ENCODE measurements at places on chromosomes 3 and 15. TPM values are rescaled to one million over a fixed set of nuclear protein-coding genes. Genes with fewer than 3 reads are reported as not detected.

- DNase-seq: no peak
Observed at GRCh38 chr3:185153171-185153771, 411 bp upstream of the C3orf70 start.

DNA sequence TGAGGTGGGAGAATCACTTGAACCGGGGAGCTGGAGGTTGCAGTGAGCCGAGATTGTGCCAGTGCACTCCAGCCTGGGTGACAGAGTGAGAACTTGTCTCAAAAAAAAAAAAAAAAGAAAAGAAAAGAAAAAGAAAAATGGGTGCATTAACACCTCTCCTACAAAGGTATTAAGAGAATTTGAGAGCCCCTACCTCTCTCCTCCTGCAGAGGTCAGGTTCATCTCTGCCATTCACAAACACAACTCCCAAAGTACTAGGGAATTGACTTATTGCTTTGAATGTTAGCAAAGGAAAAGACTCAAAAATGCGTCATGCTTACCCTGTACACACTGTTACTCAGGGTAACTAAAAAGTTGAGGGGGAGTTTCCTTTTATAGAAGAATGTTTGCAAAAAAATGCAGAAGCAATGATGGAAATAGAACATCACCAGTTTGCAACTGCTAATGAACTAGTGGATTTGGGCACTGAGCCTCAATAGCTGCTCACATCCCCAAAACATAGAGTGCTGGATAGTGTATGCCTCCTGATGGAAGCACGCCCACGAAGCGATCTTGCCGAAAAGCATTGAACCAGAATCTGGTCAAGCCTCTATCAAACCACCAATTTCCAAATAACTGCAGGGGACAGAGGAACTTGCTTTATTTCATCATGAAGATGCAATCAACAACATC is 15.5 kb upstream of the LYZL4 start:
- no peak for DNase-seq

DNA sequence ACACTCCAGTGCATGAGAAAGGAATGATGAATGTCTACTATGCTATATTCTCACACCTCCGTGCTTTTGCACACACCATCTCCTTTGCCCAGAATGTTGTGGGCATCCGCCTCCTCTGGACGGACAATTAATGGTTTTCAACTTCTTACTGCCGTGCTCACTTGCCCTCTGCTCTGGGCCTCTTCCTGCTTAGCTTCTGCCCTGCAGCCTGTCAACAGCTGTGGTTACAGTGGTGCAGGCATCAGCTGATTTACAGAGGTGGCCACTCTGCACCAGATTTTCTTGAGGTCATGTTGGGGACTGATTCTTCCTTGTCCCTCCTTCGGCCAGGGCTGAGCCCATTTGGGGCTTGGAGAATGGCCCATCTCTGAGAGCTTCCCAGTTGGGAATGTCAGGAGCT is 56.5 kb upstream of the TMEM115 start:
- no peak for DNase-seq

DNA sequence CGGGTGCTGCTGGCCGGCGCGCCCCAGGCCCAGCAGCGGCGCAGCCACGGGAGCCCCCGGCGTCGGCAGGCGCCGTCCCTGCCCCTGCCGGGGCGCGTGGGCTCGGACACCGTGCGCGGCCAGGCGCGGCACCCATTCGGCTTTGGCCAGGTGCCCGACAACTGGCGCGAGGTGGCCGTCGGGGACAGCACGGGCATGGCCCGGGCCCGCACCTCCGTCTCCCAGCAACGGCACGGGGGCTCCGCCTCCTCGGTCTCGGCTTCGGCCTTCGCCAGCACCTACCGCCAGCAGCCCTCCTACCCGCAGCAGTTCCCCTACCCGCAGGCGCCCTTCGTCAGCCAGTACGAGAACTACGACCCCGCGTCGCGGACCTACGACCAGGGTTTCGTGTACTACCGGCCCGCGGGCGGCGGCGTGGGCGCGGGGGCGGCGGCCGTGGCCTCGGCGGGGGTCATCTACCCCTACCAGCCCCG is 777 bp downstream of the LOXL1 start:
- DNase-seq: peak; percentile 20

GRCh38 chr3:171695426-171695825 is 114.9 kb downstream of the PLD1 start:
- DNase-seq: no peak

- DNase-seq: no peak
Observed at GRCh38 chr3:12396471-12396870, 87.8 kb upstream of the TSEN2 start.

DNA sequence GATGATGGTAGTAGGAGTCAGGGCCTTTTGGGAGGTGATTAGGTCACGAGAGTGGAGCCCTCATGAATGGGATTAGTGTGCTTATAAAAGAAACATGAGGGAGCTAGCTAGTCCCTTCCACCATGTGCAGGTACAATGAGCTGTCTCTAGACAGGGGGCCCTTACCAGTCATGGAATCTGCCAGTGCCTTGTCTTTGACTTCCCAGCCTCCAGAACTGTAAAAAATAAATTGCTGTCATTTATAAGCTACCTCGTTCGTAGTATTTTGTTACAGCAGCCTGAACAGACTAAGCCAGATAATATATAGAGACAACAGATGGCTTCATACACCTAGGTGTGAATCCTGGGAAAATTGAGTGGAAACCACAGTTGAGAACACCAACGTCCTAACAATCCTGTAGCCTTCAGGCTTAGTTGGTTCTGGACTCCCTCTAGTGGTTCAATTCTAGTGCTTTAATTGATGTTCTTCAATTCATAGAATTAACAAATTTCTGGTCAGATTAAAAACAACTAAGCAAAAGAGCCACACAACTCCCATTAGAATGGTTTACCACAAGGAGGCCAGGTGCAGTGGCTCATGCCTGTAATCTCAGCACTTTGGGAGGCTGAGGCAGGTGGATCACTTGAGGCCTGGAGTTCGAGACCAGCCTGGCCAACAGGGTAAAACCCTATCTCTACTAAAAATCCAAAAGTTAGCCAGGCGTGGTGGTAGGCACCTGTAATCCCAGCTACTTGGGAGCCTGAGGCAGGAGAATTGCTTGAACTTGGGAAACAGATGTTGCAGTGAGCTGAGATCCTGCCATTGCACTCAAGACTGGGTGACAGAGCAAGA is 21.3 kb upstream of the GATM start:
- no peak for DNase-seq

GRCh38 chr3:31358473-31359070 is 174.2 kb upstream of the STT3B start:
- no peak for DNase-seq

- DNase-seq: no peak
Observed at GRCh38 chr3:197713477-197713822, 23.3 kb downstream of the RUBCN start.

DNA sequence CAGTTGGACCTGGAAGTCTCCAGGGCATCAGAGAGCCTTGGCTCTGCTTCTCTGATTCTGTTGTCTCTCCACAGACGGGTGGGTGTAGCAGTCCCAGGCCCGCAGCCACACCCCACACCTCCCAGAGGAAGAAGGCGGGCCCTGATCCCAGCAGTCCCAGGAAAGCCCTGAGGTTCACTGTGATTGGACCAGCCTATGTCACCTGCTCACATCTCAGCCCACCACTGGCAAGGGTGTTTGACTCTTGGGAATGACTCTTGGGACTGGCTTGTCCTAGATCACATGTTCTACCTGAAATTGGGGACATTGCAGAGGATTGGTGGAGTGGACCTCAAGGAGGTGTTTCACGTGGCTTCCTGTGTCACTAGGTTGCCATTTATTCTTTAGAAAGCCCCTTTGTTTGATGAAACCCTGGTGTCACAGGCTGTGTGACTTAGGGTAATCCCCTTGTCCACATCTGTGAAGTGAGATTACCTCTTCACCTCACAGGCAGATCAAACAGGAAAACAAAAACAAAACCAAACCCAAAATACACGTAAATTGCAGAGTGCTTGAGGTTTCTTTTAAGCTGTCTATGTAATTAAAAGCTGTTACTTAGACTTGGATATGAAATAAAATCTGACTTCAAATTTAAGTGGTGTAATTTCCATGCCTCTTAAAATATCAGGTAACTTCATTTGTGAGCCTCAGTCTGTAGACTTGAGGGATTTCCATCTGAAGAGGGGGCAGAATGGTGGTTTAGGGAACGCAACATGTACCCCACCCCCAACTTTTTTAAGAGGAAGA is 26.7 kb downstream of the FLNB start:
- DNase-seq: no peak

DNA sequence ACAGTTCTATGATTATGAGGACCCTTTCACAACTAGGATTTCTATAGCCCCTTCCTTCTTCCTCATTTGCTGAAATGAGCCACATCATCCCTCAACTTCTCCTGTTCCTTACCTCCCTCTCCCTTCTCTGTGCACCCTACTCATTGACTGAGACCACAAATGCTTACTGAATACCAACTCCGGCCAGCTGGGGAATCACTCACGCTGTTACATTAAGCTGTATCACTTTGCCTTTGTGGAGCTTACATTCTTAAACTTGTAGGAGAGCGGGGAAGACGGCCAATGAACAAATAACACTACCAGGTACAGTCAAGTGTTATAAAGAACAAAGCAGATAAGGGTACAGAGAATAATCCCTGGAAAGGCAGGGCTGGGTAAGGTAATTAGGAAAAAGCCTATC is 5.7 kb downstream of the SUCLG2 start:
- no peak for DNase-seq

GRCh38 chr15:38894243-38894948 is 329.8 kb upstream of the RASGRP1 start:
- no peak for DNase-seq

DNA sequence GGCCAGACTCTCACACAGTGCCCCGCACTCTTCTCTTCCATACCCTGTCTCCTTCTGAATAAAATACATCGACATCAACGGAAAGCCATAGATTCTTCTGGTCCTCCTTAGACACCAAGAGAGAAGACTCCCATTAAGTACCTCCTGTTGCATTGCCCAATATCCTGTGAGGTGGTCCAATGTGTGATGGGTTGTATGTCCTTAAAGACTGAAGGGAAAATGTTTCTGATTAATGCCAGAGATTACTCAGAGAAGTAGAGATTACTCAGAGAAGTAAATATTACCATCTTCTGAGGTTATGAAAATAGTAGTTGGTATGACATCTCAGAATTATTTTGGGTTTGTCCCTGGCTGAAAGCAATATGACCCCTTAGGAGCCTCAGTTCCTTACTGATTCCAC is 60.8 kb upstream of the GALNT15 start:
- DNase-seq: no peak

Gene GCNT3
- total RNA-seq: not detected

Gene TRPC1
- total RNA-seq: 4.2 TPM

Gene CLSTN2
- total RNA-seq: not detected

Gene ATP8B4
- total RNA-seq: 0.31 TPM

Gene SNX4
- total RNA-seq: 23.4 TPM

Gene MUC4
- not detected for total RNA-seq

Gene GOLGA6D
- total RNA-seq: not detected

Gene ARPIN
- not detected for total RNA-seq

Gene ZNF35
- total RNA-seq: 0.52 TPM

All from CD4-positive, alpha-beta T cell (primary cell).